ENCODE measurements at places on chromosomes 6 and 20.

GRCh38 chr20:19000078-19000477, 186.5 kb downstream of the SCP2D1 start:
- no peak for DNase-seq

DNA sequence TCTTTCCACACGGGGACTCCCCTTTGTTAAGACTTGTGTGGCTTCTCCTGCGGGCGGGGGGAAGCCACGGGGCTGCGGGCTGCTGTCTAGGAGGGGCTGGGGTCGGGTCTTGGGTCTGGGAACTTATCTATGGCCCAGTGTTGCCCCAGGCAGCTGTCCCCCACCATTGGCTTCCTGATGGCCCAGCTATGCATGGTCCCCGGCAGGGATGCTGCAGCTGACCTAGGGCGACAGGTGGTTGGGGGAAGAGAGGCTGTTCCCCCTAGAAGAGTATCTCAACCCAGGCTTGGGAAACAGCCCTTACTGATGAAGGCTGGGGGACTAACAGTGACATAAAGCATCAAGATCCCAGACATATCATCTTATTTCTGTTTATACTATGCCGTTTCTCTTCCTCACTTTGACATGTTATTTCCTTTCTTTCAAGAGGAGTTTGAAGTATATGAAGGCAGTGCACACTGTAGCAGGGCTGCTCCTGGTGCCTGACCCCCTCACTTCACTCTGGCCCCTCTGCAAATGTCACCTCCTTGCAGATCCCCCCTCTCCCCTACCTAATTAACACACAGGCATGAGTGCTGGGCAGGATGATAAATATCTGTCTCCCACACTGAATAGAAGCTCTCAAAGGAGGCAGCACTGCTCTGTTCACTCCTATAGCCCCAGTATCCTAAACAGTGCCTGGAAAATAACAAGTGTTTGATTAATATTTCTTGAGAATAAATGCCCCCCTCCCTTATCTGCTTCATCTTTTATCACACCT, 87.0 kb downstream of the HIVEP2 start:
- no peak for DNase-seq

GRCh38 chr6:139600343-139600742, 225.9 kb upstream of the CITED2 start:
- DNase-seq, result no peak

DNA sequence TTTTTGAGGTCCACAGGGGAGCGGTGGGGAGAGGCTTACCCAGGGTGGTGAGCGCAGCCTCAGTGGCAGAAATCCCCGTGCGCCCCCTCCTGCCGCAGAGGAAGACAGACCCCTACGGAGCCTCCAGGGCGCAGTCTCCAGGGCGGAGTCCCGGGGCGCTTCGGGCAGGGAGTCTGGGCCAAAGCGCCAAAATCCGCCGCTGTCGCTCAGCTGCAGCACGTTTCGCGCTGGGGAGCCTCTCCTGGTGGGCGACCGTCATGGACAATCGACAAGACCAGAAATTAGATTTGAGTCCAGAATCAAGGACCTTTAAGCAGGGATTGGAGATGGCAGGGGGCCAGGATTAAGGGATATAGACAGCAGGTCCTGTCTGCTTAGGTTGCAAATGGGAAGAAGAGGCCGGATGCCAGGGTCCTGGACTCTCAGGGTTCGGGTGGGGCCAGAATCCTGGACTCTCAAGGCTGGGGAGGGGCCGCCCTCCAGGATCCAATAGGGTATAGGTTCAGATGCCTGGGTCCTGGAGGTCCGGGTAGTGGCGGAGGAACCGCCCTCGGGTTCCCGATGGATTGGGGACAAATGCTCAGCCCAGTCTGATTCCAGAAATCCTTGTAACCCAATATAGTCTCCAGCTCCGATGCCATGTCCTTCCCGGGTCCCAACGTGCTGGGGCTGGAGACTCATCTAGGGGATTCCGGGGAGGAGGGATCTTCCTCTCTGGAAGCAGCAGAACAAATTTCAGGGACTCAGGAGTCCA, 7.9 kb upstream of the HLA-E start:
- DNase-seq, result no peak

GRCh38 chr6:3960754-3961361, 111.7 kb downstream of the FAM50B start:
- DNase-seq, result peak; percentile 32

- no peak for DNase-seq
These were observed 14.1 kb downstream of the AIG1 start for GRCh38 chr6:143074670-143075318.

GRCh38 chr20:49965781-49966305, 16.9 kb upstream of the SNAI1 start:
- DNase-seq, result no peak

GRCh38 chr6:143139239-143139784, 78.6 kb downstream of the AIG1 start:
- no peak for DNase-seq

- DNase-seq, result no peak
These were observed 45.6 kb upstream of the SLC22A1 start for GRCh38 chr6:160076009-160076408.

GRCh38 chr6:11824986-11825385, 46.4 kb upstream of the ADTRP start:
- peak; percentile 59 for DNase-seq

DNA sequence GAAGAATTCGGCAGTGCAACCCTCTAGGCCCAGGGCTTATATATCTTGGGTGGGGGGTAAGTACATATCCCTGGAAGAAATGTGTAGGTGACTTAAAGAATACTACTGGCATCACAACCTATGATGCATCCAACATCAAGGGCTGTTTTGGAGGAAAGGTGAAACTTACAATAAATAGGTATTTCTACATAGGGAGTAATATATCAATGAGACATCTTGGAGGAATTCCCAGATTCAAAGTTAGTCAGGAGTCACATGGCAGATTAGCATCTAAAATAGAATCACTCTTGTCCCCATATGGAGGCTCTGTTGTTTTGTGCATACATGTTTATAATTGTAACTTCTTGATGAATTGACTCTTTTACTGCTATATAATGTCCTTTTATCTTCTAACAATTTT, 375.5 kb downstream of the PAX1 start:
- no peak for DNase-seq

GRCh38 chr6:136303516-136303915, 13.9 kb upstream of the BCLAF1 start:
- no peak for DNase-seq

GRCh38 chr6:47174502-47175023, 132.4 kb upstream of the ADGRF1 start:
- no peak for DNase-seq

GRCh38 chr20:39660226-39660625, 698.1 kb downstream of the DHX35 start:
- no peak for DNase-seq

- no peak for DNase-seq
These were observed at the start of gene ZNF831 for GRCh38 chr20:59163631-59164530. ZNF831 (plus strand) TSS chr20:59163821; CDS start chr20:59191020, 27,199 bp downstream.

- no peak for DNase-seq
These were observed 12.8 kb upstream of the MYMX start for GRCh38 chr6:44203955-44204354.

DNA sequence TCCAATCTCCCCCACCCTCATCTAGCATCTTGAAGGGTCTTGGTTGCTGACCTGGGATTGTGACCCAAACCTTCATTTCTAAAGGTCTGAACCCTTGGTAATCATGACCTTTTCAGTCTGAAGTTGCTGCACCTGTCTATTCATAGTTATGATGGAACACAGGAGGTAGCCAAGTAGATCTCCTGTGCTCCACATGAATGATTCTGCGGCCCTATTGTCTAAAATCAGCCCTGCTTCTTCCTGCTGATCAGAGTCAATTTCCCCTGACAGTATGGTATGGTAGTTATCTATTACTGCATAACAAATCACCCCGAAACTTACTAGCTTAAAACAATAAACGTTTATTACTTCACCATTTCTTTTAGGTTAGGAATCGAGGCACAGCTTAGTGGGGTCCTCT, 9.0 kb downstream of the OR2B6 start:
- no peak for DNase-seq

DNA sequence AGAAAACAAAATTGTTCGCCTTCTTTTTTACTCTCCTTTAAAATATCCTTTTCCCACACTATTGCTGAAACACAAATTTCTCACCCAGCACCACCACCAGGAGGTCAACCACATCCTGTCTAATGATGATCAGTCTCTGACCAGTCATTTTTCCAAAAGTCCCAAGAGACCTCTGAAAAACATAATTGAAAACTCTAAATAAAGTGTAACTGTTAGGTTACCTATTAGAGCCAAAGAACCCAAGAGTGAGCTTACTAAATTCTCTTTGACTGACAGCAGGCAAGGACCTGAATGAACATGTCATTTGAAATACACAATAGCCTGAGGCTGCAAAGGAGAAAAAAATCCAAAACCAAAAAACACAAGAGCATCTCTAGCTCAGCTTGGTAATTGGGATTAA, 735.4 kb downstream of the CBLN4 start:
- DNase-seq, result no peak

- no peak for DNase-seq
These were observed 770 bp downstream of the TCF19 start for GRCh38 chr6:31158863-31159855.

- no peak for DNase-seq
These were observed 38.4 kb downstream of the HLA-DRB5 start for GRCh38 chr6:32491700-32492099.

DNA sequence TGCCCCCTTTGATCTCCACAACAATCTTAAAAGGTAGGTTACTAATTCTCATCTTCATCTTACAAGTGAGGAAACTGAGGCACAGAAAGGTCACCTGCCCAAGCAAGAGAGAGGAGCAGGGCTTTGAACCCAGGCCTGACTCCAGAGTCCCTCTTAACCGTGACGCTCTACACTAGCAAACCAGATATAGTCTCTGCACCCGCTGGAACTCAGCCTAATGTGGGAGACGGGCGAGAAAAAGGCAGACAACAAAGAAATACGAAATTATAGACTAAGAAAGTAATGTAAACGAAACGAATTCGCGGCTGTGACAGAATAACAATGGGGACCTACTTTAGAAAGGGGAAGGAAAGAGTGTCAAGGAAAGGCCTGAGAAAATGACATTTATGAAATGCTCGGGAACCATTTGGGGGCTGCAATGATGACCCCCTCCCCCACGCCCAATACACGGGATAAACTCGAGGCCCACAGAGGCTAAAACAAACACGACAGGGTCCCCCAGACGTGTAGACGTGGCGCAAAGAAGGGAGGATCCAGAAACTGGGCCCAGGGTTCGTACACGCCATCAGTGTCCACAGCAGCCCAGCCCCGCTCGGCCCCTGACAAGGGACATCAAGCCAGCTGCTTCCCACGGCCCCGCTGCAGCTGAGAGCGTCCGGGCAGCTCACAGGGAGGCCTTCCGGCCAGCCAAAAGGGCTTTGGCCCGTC, 637 bp downstream of the TRPC4AP start:
- peak; percentile 31 for DNase-seq

- no peak for DNase-seq
These were observed 10.1 kb downstream of the PKHD1 start for GRCh38 chr6:52077180-52077884.

GRCh38 chr6:52141596-52141995, 44.6 kb upstream of the IL17A start:
- no peak for DNase-seq

- DNase-seq, result peak; percentile 38
These were observed 383.5 kb downstream of the PRKN start for GRCh38 chr6:162343936-162344645.

GRCh38 chr6:123306334-123306733, 310.3 kb downstream of the CLVS2 start:
- no peak for DNase-seq

DNA sequence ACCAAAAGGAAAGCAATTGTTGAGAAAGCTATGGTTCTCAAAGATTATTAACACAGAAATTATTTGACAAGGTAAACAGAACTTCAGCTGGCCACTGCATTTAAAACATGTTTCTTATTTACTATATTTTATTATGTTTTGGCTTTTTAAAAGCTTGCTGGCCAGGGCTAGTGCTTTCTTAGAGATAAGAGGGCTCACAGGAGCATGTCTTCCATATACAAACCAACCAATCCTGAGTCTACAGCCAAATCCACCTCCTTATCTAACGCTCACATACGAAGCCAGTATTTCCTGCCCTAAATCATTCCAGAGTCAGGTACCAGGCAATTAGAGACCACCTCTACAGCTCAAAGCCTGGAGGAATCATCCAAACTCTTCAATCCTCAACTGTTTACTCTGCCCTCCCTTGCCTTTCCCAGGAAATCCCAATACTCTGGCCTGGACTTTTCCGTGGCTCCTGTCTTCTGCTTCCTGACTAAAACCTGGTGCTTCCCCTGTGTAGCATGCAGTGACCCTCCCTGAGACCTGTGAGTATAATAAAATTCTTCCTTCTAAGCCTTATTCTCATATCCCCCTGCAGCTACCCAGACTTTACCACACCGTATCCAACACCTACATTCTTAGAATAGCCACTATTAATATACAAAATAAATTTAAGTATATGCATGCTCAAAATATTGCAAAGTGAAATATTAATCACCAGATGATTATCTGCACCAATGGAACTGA, 33.2 kb downstream of the RANBP9 start:
- DNase-seq, result no peak

DNA sequence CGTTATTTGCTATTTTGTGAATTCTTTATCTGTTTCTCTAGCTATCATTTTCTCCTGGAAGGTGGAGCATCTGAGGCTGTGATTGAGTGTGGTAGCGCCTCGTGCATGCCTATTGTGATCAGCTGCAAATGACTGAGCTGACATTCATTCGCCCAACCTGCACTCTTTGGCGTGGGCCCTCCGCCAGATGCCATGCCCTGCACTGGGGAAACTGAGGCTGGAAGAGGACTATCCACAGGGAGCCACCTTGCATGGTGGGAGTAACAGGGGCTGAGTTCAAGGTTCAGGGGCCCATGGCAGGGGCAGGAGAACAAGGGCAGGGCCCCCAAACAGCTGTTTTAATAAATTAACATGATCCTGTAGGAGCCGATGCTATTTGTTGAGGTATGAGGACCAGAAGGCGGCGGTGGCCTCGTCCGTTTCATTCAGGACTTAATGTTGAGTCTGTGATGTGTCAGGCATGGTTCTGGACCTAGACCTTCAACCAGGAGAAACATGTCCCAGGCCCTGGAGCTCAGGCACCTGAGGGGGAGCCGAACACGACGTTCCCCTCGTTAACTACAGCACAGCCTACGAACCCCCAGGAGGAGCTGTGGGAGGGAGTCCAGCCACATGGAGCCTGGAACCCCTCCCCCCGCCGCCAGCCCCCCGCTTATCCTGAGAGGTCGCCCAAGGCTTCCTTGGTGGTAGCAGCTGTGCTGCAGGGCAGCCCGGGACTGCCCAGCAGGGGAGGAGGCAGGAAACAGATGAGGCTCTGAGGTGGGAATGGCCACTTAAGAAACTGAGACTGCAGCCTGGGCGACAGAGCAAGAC, 242.9 kb downstream of the CDH4 start:
- DNase-seq, result no peak

GRCh38 chr6:147371325-147371724, 137.2 kb upstream of the SAMD5 start:
- DNase-seq, result no peak

- DNase-seq, result no peak
These were observed 15.9 kb upstream of the GDAP1L1 start for GRCh38 chr20:44231193-44231592.

- no peak for DNase-seq
These were observed 96.9 kb downstream of the MBOAT1 start for GRCh38 chr6:20115246-20115980.

Data from AG20443 (cell line).